GM23338 (cell line): ENCODE measurements at places on chromosomes 3 and 15. TPM values are rescaled to one million over a fixed set of nuclear protein-coding genes. Genes with fewer than 3 reads are reported as not detected.

Gene EEFSEC
- 14.1 and 16.2 TPM in 2 replicates for total RNA-seq

Gene GOLGA6L9
- total RNA-seq = 12.7 and 13.0 TPM in 2 replicates

Gene CHRNA7
- total RNA-seq = 5.1 and 8.2 TPM in 2 replicates

Gene LPP
- total RNA-seq = 35.2 and 36.2 TPM in 2 replicates

Gene TRIM71
- 318 and 346 TPM in 2 replicates for total RNA-seq

Gene LRTM1
- total RNA-seq = not detected in 2 replicates

Gene TRAIP
- total RNA-seq = 13.4 and 15.3 TPM in 2 replicates

DNA sequence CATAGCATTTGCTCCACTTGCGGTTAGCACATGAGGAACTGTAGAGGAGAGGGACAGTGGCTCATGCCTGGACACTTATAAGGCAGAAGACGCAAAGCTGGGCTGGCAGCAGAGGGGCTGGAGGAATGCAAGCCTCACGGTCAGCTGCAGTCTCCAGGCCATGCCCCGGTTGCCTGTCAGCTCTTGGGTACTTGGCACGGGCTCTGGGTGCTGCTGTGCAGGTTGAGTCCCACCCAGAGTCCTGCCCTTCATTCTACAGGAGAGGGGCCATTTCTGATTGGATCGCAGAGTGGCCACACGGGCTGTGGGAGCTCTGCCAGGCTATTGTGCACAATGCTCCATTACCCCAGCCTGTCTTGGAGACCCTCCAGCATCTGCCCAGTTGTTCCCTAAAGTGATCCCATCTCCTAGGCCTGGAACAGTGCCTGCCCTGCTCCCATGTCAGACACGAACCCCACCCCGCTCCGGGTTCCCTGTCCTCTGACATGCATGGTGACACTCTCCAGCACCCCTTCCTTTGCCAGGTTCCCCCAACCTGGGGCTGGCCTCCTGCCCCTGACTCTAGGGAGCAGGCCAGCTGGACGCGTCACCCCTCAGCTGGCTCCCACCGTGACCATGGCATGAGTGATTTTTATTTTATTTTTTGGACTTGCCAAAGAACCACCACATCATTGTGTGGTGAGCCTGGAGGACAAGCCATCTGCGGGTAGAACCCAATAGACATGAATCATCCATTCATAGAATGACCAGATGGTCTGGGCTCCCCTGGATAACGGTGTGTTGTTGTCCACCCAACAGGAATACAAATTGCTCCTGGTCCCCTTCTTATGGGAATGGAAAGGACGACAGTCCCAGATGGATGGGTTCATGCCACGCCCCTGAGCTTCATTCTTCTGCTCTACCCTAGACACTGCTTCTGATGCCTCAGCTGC lies 51.0 kb upstream of the KLF13 start:
- H3K36me3 ChIP-seq = no peaks in the 10 kb centered on the region
- H3K4me1 ChIP-seq = no peaks in the 10 kb centered on the region; the same call in 1 of the 2 replicates
- H3K4me3 ChIP-seq = no peak overlapping the region
- no peak for DNase-seq

- no peak overlapping the region for H3K27ac ChIP-seq
- no peak overlapping the region for H3K4me3 ChIP-seq
- H3K36me3 ChIP-seq = no peaks in the 10 kb centered on the region
- no peak for DNase-seq
- no peaks in the 10 kb centered on the region for H3K27me3 ChIP-seq
Observed at GRCh38 chr3:101527906-101528305, 14.9 kb upstream of the SENP7 start.

DNA sequence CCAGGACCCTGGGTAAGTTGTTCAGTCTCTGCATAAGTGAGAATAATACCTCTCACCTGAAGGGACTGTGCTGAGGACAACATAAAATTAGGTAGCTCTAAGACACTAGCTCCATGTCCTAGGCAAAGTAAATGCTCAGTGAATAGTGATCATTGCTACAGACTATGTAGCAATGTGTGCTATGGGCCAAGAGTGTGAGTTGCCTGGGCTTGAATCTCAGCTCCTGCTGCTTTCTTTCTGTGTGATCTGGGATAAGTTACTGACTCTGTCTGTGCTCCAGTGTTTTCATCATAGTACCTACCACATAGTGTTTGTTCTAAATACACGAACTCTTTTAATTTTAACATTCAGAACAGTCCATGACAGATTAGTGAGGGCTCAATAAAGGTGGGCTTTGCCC lies 81.1 kb upstream of the MFGE8 start:
- H3K4me3 ChIP-seq = peak overlapping the region; percentile 4; the same call in 1 of the 2 replicates
- DNase-seq = no peak
- H3K27me3 ChIP-seq = peaks cover 14% of the 10 kb centered on the region; the same call in 1 of the 2 replicates

DNA sequence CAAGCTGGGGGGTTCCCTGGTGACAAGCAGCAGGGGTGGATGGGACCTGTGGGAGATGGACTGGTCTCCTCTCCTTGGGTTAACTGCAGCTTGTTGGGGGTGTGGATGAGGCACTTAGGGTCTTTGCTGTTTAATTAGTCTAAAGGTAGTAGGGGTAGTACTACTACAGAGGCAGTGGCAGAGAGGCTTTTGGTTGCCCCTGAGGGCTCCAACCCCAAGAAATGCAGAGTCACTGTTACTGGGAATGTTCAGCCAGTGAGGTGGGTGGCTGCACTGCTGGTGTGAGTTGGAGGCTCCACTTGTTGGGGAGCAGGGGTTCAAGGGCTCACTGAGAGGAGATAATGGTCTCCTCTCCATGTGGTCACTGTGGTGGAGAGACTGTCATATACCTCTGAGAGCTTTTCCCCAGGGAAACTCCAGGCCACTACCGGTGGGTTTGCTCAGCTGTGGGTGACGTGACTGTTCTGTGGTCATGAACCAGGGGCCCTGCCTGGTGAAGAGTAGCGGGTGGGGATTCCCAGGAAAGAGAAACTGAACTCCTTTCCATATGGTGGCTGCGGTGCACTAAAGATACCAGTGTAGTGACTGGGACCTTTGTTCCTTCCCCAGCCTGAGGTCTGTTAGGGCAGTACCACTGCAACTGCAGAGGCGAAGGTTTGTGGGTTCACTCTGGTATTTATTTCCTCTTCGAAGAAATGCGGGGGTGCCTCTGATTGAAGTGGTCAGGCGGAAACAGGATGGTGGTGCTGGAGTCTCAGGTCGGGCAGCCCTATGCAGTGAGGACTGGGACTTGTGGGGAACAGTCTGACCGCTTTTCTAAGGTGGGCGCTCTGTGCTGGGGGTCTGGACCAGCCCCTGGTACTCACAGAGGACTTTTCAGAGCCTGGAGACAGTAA lies 68.9 kb upstream of the TNFSF10 start:
- H3K4me3 ChIP-seq = no peak overlapping the region
- no peaks in the 10 kb centered on the region for H3K27me3 ChIP-seq
- H3K36me3 ChIP-seq = no peaks in the 10 kb centered on the region
- H3K4me1 ChIP-seq = no peaks in the 10 kb centered on the region
- no peak for DNase-seq

DNA sequence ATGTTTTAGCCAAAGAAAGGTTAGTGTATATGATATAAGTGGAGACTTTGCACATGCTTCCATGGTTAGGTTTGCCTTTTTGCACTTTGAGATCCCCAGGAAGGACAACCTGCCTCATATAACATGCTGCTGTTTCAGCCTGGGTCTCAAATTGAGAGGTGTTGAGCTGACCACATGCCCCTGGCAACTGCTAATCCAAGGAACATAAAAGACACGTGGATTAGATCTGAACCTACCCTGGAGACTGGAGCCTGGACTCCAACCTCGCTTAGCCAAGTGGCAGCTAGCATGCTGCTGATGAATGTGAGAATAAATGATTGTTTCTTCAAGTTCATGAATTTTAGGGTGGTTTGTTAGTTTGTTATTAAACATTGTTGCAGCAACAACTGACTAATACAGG lies 301.8 kb upstream of the TBC1D5 start:
- no peaks in the 10 kb centered on the region for H3K36me3 ChIP-seq
- H3K4me3 ChIP-seq = no peak overlapping the region
- DNase-seq = no peak
- no peaks in the 10 kb centered on the region for H3K4me1 ChIP-seq

GRCh38 chr3:193982258-193982659 lies 153.7 kb upstream of the HES1 start:
- no peaks in the 10 kb centered on the region for H3K27me3 ChIP-seq
- DNase-seq = no peak
- no peaks in the 10 kb centered on the region for H3K4me1 ChIP-seq
- no peak overlapping the region for H3K4me3 ChIP-seq
- no peak overlapping the region for H3K27ac ChIP-seq
- no peaks in the 10 kb centered on the region for H3K36me3 ChIP-seq

- DNase-seq = no peak
- H3K4me1 ChIP-seq = no peaks in the 10 kb centered on the region
- H3K27ac ChIP-seq = no peak overlapping the region
Observed at GRCh38 chr3:105906836-105907235, 38.0 kb upstream of the CBLB start.

DNA sequence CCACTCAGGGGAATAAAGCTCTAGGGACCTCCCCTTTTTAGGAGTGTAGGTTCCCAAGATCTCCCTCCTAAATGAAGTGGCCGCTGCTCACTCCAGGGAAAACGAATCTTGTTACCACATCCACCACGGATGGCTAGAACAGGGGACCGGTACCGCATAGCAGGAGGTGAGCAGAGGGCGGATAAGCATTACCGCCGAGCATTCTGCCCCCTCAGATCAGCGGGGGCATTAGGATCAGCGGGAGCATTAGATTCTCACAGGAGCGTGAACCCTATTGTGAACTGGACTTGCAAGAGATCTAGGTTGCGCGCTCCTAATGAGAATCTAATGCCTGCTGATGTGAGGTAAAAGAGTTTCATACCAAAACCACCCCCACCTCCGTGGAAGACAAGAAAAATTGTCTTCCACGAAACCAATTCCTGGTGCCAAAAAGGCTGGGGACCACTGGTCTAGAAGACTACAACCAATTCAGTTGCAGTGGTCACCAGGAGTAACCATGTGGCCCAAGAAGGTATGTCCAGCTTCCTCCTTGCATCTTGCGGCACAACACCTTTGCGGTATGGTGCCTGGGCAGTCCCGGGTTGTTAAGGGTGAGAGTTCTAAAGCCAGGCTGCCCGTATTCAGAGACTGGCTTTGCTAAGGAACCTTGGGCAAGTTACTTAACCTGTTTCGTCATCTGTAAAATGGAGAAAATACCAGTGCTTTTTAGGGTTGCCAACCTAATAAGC lies 1.1 kb upstream of the SS18L2 start:
- H3K27ac ChIP-seq = peak overlapping the region; percentile 86
- no peaks in the 10 kb centered on the region; the same call in 1 of the 2 replicates for H3K36me3 ChIP-seq
- DNase-seq = no peak
- H3K4me3 ChIP-seq = peak overlapping the region; percentile 82
- no peaks in the 10 kb centered on the region for H3K27me3 ChIP-seq
- H3K4me1 ChIP-seq = peaks cover 42% of the 10 kb centered on the region

DNA sequence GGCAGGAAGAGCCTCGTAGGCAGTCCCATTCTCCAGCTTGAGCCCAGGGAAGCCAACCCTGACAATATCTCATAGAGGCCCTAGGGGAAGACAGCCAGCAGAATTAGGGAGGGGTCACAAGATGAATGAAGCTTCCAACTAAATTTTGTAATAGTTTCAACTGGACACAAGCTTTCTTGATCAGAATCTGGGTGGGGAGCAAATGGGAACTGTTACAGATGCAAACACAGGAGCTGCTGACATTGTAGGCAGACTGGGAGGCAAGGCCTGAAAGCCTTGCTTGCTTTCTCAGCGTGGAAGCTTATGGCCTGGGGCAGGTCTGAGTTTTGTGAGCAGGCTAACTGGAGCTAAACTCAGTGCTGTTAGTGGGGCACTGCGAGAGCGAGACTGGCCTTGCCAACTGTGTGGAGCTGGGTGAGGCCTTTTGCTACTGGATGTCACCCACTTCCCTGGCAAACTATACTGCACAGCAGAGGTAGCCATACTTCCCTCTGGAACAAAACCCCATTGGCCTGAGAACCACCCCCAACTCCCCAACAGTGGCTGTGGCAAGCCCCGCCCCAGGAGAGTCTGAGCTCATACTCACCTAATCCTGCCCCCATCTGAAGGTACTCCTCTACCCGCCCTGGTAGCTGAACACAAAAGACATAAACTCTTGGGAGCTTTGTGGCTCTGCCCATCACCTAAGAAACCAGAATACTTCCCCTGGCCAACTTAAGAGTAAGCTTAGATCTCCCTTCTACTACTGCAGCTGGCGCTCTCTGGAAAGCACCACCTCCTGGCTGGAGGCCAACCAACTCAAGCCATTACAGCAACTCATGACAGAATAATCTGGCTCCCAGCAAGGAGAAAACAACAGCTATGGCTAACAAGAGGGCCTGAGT lies 42.9 kb downstream of the CFAP20DC start:
- no peaks in the 10 kb centered on the region for H3K27me3 ChIP-seq
- no peak for DNase-seq
- H3K4me1 ChIP-seq = no peaks in the 10 kb centered on the region
- no peak overlapping the region for H3K27ac ChIP-seq
- no peak overlapping the region for H3K4me3 ChIP-seq
- no peaks in the 10 kb centered on the region for H3K36me3 ChIP-seq

DNA sequence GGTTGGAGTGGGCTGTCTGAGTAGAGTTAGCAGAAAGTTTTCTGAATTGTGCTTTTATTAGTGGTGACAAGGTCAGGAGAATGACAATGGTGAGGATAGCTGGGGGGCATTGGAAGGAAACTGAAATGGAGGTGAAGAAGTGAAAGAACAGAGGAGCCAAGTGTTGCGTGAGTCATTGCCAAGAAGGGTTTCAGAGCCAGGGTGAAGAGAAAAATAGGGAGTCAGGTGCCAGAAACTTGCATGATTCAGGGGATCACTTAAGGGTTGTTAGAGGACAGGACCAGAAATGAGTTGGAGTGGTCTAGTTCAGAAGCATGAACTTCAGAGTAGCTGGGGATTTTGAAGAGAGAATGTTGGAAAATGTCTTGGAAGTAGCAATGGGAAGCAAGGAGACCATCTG lies 86.0 kb upstream of the GALNT15 start:
- no peaks in the 10 kb centered on the region for H3K4me1 ChIP-seq
- no peaks in the 10 kb centered on the region for H3K36me3 ChIP-seq
- H3K27ac ChIP-seq = no peak overlapping the region
- no peak for DNase-seq
- no peak overlapping the region for H3K4me3 ChIP-seq
- no peaks in the 10 kb centered on the region for H3K27me3 ChIP-seq

DNA sequence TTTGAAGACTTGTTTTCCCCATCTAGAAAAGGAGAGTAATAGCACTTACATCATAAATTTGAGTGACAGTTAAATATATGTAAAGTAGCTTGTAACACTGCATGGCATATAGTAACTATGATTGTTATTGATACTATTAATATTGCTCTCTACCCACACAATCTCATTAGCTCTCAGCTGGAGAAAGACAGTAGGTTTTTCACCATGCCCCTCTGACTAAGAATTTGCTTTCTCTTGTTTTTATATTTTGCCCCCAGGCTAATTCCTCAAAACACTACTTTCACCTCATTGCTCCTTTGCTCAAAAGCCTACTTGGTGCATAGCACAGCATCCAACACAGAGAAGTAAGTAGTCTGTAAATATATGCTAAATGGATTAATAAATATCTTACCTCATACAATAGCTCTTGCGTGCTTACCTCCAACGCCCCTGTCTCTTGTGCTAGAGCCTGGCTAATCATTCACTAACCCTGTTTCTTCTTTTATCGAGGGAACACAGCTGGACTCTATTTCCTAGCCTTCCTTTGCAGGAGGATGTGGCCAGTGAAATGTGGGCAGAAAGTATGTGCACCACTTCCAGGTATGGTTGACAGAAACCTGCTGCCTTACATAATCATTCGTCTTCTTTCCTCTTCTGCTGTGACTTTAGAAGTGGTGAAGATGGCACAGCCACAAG lies 190.0 kb downstream of the PLCH1 start:
- no peaks in the 10 kb centered on the region for H3K36me3 ChIP-seq
- H3K27ac ChIP-seq = 0 out of 2 replicates have a peak overlapping the region, but pooled peaks have one; percentile 40
- no peaks in the 10 kb centered on the region for H3K4me1 ChIP-seq

- no peak overlapping the region for H3K4me3 ChIP-seq
- no peaks in the 10 kb centered on the region for H3K36me3 ChIP-seq
- no peak for DNase-seq
- no peak overlapping the region for H3K27ac ChIP-seq
Observed at GRCh38 chr3:69648126-69648525, 91.1 kb upstream of the MITF start.
